ENCODE measurements at places on chromosomes 2 and 18.

- DNase-seq: no peak
Observed at GRCh38 chr18:3114026-3114425, 101.1 kb upstream of the LPIN2 start.

DNA sequence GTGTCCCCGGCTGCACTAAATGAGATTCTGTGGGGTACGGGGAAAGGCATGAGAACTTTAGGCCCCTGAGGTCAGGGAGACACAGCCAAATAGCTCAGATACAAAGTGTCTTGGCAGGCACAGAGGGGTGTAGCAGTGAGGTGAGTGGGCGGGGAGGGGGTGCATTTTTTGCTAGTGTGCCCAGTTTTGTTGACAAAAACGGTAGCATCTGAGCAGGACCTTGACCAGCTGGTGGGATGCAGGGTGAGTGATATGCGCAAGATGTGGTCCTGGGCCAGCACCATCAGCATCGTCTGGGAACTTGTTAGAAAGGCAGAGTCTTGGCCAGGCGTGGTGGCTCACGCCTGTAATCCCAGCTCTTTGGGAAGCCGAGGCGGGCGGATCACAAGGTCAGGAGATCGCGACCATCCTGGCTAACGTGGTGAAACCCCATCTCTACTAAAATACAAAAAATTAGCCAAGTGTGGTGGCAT, 127.3 kb upstream of the LGALSL start:
- DNase-seq: no peak

GRCh38 chr2:147873859-147874483, 29.1 kb downstream of the ACVR2A start:
- DNase-seq: no peak

DNA sequence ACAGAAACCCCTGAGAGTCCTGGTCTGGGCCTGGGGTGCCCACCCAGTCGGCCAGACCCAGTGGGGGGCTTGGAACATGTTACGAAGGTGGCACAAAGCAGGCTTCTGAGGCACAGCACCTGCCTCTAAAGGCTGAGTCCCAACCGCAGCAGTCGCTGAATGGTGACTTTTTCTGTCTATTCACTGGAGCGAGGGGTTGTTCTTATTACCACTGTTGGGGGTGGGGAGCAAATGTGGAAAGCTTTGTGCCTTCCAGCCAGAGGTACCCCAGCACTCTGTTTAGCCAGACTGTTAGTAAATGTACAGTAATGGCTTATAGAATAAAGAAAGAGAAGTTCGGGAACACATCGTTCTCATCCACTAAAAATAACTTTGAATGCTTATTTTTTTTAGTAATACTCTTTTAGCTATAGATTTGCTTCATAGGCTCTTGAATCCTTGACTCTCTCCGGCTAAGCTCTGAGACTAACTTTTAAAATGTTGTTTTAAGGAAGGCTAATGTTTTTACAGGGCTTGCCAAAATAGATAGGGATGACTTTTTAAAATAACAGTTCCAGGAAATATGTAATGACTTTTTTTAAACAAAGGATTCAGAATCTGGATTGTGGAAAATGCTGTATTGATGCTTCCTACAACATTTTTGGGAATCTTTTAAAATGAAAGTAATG, 23.4 kb upstream of the PTPN2 start:
- DNase-seq: no peak

DNA sequence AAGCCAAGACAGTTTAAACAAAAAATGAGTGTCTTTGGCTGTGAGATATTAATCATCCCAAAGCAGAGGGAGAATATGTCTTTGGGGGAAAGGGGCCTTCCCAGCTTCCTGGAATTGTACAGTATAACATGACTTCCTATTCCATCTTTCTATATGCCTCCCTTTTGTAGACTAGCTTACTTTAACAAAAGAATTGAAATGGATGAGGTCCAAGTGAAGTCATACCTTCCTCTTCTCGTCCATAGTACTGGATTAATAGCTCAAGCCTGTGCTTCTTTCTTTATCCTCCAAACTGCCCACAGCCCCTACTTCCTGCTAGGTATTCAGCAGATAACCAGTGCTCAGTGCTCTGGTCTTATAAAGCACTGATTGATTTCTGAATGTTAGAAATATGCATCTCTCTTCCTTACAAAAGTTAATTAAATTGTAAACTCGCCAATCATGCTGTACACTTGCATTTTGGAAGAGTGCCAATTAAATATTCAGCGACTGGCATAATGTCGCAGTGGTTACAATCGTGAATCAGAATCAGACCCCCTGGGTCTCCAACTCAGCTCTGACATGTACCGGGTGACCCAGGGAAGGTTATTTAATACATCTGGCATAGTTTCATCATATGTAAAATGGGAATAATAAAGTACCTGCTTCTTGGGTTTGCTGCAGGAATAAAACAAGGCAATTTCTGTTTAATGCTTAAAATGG, 325.1 kb downstream of the RND3 start:
- DNase-seq: no peak

DNA sequence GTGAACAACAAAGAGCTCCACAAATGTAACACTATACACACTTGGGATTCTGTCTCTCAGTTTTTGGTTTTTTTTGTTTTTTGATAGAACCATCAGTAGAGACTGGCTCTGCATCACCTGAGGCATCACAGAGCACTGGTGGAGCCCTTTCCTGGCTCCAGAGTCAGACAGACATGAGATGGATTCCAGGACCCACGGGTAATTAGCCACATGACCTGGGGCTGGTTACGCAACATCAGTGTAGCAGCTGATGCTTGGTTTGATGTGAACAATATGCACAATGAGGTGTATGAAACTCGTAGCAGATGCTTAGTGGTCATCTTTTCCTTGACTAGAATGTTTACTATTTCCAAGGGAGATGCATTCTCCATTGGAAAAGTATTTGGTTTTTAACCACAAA, 40.7 kb downstream of the CMPK2 start:
- no peak for DNase-seq

- DNase-seq: no peak
Observed at GRCh38 chr2:45833968-45834344, 182.5 kb downstream of the PRKCE start.

DNA sequence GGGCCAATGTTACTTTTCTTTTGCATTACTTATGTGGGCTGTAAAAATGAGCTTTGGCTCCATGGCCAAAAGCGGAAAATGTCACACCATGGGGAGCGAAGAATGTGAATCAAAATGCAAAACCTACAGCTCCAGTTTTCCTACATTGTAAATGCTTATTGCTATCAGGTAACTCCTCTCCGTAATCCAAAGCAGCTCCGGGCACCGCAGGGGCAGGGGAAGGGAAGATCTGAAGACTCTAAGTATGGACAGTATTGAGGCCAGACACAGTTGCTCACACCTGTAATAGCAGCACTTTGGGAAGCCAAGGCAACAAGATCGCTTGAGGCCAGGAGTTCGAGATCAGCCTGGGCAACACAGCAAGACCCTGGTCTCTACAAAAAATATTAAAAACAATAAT, 7.1 kb upstream of the AGFG1 start:
- DNase-seq: no peak

DNA sequence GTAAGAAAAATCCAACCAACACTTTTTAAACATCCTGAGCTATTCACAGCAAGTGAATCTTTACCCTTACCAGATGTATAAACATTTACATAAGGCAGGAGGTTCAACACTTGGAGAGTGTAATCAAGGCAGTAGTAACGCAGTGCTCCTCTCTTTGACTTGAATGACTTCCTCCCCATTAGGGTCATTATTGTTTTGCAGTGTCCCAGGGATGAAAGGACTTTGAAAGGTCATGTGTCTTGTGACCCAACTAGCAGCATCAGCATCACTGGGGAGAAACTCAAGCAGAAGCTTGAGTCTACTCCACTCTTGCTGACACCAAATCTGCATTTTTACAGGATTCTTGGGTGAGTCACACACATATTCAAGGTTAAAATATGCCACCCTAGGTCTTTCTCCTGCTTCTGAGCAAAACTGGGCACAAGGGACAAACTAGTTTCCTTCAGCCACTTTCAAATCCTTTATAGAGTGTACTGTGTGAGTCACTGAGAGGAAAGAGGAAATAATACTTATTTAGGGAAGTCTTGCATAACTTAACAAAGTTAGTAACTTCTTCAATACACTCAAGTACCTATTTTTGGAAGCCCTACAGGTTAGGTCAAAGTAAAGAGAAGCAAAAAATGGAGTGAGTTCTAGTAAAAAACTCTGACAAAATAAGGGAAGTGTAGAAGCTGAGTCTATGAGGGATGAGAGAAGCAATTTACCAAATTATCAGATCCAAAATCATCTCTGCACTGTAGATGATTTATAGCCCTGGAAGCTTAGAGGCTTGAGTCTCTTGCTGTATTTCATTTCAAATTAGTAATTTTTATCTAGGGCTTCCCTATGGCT, 51.0 kb upstream of the EML4 start:
- no peak for DNase-seq

GRCh38 chr2:232891621-232892071, 21.6 kb downstream of the SNORC start:
- no peak for DNase-seq

- no peak for DNase-seq
Observed at GRCh38 chr2:42916324-42916723, 123.9 kb upstream of the HAAO start.

DNA sequence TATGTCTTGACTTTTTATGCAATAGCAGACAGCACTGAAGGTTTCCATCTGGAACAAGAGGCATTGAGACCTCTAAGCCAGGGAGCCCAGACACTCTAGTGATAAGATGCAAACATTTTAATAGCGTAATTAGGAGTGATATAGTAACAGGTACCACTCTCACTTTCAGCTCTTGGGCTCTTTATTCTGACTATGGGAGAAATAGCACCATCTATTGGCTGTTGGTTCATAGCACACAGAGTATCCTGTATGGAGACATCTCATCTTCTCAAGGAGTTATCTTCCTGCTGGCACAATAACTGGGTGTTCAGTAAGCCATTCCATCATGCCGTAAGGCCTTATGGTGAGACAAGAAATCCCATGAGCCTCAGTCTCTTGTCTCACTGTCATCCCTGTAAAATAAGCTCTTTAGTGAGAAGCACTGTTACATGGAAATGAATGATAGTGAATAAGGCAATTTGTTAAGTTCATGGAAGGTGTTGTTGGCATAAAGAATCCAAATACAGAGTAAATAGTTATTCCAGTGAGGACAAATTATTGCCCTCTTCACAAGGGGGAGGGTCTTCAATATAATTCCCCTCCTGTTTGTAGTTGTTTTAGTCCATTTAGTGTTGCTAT, 48.3 kb downstream of the THUMPD2 start:
- DNase-seq: no peak

DNA sequence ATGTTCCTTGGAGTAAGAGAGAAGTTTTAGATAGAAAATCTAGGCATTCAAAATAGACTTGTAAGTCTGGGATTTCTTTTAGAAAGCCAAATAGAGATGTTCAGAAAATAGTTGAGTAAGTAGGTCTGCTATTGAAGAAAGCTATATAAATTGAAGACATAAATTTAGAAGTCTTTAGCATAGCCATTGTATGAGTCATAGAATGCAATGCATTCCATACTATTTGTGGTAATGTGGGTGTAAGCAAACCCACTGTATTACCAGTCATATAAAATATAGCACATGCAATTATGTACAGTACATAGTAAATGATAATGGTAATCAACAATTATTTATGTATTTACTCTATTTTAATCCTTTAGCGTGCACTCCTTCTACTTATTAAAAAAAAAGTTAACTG, 14.1 kb downstream of the MC4R start:
- no peak for DNase-seq

- no peak for DNase-seq
Observed at GRCh38 chr2:174744111-174744510, 20.2 kb downstream of the CHRNA1 start.

DNA sequence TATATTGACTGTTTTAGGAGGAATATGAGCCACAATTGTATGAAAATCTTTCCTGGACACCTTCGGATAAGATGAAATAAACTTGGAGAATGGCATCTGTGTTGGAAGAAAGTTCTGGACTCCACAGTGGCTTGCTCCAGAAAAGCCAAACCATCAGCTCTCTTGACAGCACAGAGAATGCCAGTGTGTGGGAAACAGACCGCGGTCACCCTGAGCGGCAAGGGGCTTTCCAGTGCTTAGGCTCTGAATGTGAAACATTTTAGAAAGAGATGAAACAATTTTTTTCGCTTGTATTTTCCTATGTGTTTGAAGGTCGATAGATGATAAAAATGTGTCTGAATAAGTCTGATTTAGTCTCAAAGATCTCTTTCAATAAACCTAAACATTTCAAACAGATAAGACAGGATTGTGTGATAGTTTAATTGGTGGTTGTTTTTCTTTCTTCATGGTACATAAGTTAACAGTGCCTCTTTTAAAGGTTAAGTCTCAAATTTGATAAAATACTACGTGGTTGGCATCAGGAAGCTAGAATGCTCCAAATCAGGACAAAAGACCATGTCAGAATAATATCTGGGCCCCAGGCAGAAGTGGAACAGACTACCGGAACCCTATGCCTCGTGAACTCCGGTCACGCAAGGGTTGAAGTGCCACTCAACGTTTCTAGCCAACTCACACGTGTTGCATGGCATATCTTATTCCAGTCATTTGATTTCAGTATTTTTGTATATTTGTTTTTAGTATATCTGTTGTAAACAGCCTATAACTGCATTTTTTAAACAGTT, 28.9 kb downstream of the PTGR3 start:
- no peak for DNase-seq

GRCh38 chr2:8171608-8172007, 510.2 kb upstream of the ID2 start:
- no peak for DNase-seq

GRCh38 chr18:49023271-49023937, 72.6 kb upstream of the SMAD7 start:
- no peak for DNase-seq

DNA sequence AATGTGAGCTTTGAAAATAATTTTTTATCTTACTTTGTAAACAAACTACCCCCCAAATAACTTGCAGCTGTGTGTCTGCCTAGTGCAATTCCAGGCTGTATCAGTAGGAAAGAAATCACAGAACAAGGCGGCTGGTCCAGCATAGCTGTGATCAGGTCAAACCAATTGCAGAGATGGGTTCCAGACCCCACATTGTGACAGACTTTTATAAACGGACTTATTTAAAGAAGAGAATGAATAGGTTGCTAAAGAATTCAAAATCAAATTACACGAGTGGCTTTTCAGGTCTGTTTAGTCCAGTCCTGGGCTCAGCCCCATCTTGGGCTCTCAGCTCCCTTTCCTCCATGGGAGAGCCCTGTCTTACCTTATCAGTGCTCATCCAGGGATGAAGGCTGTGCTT, 11.1 kb downstream of the BMP10 start:
- DNase-seq: no peak

DNA sequence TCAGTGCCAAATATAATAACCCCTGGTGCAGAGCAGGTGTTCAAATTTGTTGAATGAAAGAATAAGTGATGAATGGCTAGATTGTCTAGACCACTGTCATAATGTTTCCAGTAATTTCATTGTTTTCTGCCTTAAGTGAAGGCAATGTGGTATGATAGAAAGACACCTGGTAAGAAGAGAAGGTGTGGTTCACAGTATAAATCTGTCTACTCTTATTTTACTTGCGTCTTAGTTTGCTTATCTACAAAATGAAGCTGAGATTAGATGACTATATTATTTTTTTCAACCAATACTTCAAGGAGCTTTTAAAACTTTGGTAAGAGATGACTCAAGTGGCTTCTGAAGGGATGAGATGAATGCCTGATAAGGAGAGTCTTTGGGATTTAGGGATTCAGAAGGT, 788.4 kb downstream of the EPHA4 start:
- DNase-seq: no peak
